ENCODE measurements at places on chromosomes 2 and 18. TPM values are rescaled to one million over a fixed set of nuclear protein-coding genes. Genes with fewer than 3 reads are reported as not detected.

Gene UGT1A5
- total RNA-seq, result 2.1 TPM

Gene XDH
- 3.1 TPM for total RNA-seq

Gene SGPP2
- total RNA-seq, result 89.8 TPM

Gene ASB18
- total RNA-seq, result not detected

DNA sequence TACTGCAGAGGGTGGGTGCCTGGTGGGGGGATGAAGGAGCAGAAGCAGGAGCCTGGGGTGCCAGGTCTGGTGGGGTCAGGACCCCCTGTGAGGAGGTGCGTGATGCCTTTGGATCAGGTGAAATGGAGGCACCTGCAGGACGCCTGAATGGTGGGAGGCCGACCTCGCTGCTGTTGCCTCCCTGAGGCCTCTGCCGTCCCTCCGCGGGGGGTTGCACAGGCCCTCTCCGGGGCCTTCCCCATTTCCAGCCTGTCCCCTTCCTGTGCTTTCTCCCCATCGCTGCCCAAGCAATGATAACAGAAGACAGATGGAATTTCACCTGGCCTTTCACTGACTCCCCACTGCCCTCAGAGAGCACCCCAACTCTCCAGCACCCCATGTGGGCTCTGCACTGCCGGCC, 259.3 kb downstream of the ALPK2 start:
- DNase-seq, result no peak
- no peak overlapping the region for H3K27ac ChIP-seq
- no peaks in the 10 kb centered on the region for H3K27me3 ChIP-seq
- H3K4me1 ChIP-seq, result no peaks in the 10 kb centered on the region

DNA sequence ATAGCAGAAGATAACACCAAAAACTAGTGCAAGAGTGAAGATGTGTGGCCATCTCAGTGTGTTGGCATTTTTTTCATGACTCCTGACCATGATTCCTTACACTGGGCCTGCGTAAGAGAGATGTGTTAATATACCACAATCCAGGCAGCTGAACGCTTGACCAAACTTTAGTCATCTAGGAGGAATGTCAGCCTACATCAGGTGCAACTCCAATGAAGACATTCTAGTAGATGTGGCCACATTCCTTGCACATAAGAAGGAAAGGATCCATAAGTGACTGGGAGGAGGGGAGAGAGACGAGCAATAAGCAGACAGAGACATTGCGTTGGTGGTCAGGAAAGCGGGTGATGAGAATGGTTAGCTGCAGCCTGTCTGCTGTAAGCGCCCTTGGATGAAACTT, 42.6 kb downstream of the CYRIA start:
- no peak overlapping the region for H3K4me3 ChIP-seq
- H3K27ac ChIP-seq, result peak overlapping the region; percentile 23
- H3K4me1 ChIP-seq, result peaks cover 11% of the 10 kb centered on the region
- no peaks in the 10 kb centered on the region for H3K36me3 ChIP-seq
- H3K27me3 ChIP-seq, result no peaks in the 10 kb centered on the region

DNA sequence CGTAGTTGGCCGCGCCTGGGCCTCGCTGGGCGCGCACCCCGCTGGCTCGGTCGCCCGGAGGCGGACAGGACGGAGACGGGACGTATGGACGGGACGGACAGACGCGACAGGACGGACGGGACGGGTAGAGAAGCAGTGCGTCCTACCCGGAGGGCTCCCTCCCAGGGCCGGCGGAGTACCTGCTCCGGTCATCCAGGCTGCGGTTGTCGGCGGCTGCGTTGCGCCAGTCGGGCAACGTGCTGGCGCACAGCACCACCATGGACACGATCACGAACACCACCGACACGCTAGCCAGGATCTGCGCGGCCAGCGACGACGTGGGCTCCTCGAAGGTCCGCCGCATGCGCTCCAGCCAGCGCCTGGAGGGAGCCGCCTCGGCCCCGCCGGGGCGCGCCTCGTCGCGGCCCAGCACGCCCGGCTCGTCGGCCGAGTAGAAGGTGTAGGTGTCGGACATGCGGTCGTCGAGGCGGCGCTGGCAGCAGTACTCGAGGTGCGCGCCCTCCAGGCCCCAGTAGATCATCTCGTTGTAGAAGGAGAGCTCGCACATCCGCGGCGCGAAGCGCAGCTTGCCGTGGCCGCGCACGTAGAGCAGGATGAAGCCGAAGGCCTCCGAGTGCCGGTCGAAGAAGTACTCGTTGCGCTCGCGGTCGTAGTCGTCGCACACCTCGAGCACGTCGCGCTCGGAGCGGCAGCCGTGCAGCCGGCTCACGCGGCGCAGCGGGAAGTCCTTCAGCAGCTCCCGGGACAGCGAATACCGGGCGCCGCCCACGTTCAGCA, 903 bp downstream of the KCNG3 start:
- no peaks in the 10 kb centered on the region for H3K36me3 ChIP-seq
- peak overlapping the region; percentile 23 for H3K4me3 ChIP-seq
- H3K27me3 ChIP-seq, result peaks cover 7% of the 10 kb centered on the region

- H3K36me3 ChIP-seq, result peaks cover 2% of the 10 kb centered on the region
- DNase-seq, result no peak
- no peaks in the 10 kb centered on the region for H3K27me3 ChIP-seq
- H3K4me3 ChIP-seq, result no peak overlapping the region
Observed at GRCh38 chr2:127995725-127996124, 32.1 kb downstream of the SAP130 start.

DNA sequence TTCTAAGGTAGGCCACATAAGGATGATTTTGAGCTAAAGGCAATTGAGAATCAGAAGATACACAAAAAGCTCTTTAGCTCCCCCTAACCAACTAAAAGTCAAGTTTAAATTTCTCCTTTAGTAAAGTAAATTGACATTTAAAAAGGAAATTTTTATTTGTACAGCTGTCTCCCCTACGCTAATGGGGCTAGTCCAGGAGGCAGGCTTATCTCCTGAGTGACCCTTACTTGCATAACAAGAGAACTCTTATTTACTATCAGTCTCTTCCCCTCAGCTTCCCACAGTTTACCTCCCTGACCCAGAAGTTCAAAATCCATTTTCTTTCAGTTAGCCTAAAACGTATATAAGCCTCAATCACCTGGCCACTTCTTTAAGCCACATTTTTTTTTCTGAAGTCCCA, 1002.8 kb upstream of the NRXN1 start:
- no peaks in the 10 kb centered on the region for H3K27me3 ChIP-seq
- no peak overlapping the region for H3K4me3 ChIP-seq
- H3K27ac ChIP-seq, result no peak overlapping the region
- DNase-seq, result no peak

All from kidney (tissue), 22 donors.